ENCODE measurements at places on chromosomes 4 and X.

GRCh38 chr4:25580633-25581467 lies 74.8 kb upstream of the SLC34A2 start:
- no peak for DNase-seq

GRCh38 chr4:186725469-186726425 lies 2.1 kb upstream of the FAT1 start:
- peak; percentile 74 for DNase-seq

DNA sequence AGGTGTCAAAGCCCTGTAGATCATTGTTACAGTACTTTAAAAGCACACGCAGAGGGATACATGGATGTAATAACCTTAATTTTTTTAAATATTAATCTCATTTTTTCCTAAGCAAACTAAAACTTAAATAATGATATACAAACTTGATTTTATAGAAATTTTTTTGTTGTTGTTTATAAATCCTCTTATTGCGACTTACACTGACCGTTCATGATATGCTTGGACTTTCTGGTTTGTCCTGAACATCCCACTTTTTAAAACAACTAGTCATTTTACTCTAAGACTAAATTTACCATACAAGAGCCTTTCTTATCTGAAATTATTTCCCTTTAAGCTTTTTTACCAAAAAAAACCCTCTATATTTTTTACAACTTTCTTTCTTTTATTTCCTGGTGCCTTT lies 2106.0 kb downstream of the PCDH7 start:
- no peak for DNase-seq

- DNase-seq, result peak; percentile 10
These were observed 110.8 kb upstream of the TEX13A start for GRCh38 chrX:105331244-105331643.

DNA sequence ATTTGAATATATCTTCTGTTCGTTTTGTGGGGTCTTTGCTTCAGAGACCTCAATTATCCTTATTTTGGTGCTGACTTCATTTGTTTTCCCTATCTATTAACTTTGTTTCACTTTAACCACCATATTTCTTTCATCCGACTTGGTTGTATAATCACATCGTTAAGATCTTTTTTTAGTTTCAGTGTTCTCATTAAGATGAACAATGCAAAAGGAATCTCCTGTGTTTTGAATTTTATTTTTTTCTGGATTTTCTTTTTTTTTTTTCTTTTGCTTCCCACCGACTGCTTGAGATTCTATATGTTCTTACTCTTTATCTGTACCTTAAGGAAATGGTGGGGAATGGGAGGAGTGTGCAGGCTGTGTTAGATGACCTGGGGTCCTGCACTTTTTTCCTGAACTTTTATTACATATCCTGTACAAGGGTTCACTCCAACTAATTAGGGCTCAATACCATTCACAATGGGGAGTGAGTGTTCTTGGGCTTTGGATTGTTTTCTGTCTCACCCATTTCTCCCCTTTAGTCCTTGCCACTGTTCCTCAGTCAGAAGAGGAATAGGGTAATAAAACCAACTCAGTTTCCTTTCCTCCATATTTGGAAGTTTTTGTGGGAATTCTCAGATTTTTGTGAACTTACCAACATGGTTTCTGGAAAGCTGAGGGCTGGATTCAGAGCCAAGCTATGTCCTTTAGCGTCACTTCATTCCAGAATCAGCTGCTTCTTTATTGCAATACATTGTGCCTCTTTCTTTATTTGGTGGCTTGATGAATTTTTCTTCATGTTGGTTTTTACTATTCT lies 43.2 kb upstream of the BMPR1B start:
- DNase-seq, result no peak

GRCh38 chr4:167274351-167274750 lies 40.1 kb upstream of the SPOCK3 start:
- no peak for DNase-seq

- no peak for DNase-seq
These were observed 28.1 kb upstream of the SPON2 start for GRCh38 chr4:1200425-1201035.

GRCh38 chr4:89077761-89078160 lies 20.8 kb upstream of the FAM13A start:
- DNase-seq, result no peak

DNA sequence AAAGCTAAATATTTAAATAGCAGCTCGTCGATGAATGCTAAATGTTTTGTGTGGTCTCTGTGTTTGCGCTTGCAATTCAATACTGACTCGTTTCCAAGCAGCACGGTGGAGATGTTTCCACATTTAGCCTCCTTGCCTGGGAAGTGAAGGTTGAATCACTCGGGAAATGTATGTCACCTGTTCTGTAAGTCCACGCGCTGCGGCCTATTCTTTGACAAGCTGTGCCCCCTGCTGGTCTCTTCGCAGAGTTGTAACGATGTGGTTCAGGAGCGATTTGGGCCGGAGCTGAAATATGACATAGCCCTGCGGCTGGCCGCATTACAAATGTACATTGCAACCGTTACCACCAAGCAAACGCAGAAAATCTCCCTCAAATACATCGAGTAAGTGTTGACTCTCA lies 89.6 kb upstream of the PRPS2 start:
- peak; percentile 48 for DNase-seq

DNA sequence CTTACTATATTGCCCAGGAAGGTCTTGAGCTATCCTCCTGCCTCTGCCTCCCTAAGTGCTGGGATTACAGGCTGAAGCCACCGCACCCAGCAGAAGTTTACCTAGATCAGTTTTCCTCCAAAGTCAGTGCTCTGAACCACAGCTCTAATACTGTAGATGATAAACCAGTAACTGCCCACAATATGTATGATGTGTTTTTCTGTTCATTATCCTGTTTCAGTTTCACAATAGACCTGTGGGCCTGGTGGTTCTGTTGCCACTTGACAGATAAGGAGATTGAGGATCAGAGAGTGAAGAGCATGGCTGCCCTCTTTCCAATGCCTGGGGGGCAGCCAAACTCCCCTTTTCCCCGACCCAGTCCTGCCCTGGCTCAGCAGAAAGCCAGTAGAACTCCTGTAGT lies 87.0 kb downstream of the EFNB1 start:
- DNase-seq, result no peak

- DNase-seq, result no peak
These were observed 84.9 kb upstream of the TET2 start for GRCh38 chr4:105061731-105062130.

DNA sequence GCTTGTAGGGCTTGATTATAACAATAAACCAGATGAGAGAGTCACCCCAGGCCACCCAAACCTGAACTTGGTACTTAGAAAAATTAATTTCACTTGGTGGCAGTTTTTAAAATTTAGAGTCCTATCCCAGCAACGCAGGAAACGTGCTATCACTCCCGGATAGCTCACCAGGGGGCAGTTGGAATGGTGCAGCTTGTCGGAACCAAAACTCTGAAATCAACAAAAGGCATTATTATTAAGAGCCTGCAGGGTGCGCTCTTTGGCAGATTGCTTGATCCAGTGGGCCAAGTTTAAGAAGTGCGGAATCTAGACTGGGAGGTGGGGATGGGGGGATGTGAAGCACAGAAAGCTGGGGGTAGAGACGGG lies 2.4 kb downstream of the FRAS1 start:
- DNase-seq, result peak; percentile 44

Data from RWPE1 (cell line).